ENCODE measurements at places on chromosomes 12 and 14. TPM values are rescaled to one million over a fixed set of nuclear protein-coding genes. Genes with fewer than 3 reads are reported as not detected.

DNA sequence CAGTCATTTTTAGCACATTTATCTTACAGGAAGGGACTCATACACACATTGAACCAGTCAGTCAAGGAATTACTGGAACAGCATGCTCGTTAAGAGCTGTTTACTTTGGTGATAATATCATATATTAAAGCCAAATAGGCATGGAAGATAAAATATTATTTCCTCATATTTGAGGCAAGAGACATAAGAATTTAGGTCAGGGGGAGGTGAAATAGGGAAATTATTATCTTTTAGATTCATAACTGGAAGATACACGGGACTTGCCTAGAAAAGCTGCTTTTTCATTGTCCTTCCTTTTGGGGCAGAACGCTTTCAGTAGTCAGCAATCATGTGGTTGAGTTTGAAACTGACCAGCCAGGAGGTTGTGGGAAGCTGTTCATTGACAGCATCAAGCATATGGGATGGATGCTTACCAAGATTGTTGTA, 72.5 kb downstream of the NTN4 start:
- DNase-seq, result no peak

Gene HSPB8
- 2.8 TPM for total RNA-seq

DNA sequence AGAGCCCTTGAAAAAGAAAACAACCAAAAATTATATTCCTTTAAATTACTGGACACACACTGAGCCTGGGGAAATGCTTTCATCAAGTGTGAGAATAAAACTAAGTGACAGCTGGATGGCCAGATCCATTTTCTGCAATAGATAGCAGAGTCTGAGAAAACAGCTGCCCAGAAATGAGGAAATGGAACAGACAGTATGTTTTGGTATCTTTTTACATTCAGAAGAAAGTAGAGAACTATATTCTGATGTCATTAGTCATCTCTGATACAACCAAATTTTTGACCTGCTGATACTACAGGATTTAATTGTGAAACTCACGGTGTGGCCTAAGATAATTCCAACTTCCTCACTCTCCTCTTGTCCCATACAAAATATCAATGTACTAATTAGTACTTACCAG, 78.2 kb downstream of the HMGA2 start:
- no peak for DNase-seq

GRCh38 chr12:96892104-96892503, 15.0 kb upstream of the NEDD1 start:
- DNase-seq, result no peak

Gene KIAA0586
- total RNA-seq, result 17.1 TPM

Gene HNF1A
- total RNA-seq, result not detected

DNA sequence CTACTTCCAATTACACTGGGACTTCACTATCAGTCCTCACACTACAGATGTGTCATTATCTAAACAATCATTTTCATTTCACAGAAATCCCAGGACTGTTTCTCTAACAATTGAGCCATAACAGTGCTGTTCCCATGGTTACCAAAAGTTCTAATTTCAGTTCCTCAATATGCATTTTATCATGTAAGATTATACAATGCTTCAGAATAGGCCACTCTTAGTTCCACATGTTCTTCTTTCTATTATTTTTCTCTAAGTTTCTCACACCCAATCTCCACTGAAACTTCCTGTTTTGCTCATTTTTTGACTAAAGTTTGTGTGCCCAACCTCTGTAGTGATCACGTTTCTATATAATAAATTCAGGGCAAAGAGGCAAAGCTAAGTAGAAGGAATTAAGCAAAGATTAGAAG, 185.8 kb downstream of the DUSP6 start:
- DNase-seq, result peak; percentile 97

Data from dermis microvascular lymphatic vessel endothelial cell (primary cell).